ENCODE measurements at places on chromosomes 3 and 15.

- no peak for DNase-seq
Observed at GRCh38 chr3:37989821-37990480, 635 bp upstream of the VILL start.

- DNase-seq = no peak
Observed at GRCh38 chr15:34188711-34189110, 21.2 kb downstream of the KATNBL1 start.

GRCh38 chr3:57972531-57973111 lies 35.6 kb upstream of the FLNB start:
- no peak for DNase-seq

DNA sequence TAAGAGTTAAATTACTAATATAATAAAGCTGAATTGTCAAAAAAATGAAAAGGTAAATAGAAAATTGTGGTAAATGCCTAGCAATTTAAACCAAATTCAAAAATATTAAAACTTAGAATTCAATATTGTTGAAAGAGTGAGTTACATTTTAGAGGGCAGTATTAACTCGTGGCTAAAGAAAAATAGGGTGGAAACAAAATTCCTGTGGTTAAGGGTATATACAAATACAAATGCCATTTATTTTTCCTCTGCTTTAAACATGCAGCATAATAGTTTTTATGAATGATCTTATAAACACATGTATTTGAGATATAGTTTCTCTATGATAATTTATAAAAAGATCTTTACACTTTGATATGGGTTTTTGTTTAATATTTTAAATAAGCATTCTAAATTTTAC lies 79.0 kb downstream of the NEDD4 start:
- DNase-seq = no peak

GRCh38 chr15:87045746-87046145 lies 966.1 kb downstream of the AGBL1 start:
- no peak for DNase-seq

DNA sequence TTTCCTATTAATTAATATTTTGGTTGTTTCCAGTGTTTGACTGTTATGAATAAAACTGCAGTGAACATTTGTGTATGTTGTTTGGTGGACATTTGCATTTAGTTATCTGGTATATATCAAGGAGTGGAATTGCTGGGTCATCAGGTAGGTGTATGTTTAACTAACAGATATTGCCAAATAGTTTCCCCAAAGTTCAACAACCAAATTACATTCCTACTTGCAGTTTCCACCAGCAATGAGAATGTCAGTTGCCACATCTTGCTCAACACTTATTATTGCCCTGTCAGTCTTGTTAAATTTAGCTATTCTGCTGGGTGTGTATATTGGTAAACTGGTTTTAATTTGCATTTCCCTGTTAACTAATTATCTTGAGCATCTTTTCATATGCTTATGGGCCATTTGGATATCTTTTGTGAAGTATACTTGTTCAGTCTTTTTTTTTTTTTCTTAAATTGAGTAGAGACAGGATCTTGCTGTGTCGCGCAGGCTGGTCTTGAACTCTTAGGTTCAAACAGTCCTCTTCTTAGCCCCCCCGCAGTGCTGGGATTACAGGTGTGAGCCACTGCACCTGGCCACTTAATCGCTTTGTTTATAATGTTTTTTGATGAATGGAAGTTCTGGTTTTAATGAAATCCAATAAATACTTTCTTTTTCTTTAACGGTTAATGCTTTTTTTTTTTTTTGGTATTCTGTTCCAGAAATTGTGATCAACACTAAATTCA lies 7.9 kb downstream of the FEM1B start:
- no peak for DNase-seq

All from CD4-positive, alpha-beta T cell treated with Interleukin-17A for 1 hour (primary cell).